ENCODE measurements at places on chromosomes 2 and 18.

- DNase-seq, result no peak
These were observed 4.5 kb downstream of the RPL37A start for GRCh38 chr2:216503159-216503629.

DNA sequence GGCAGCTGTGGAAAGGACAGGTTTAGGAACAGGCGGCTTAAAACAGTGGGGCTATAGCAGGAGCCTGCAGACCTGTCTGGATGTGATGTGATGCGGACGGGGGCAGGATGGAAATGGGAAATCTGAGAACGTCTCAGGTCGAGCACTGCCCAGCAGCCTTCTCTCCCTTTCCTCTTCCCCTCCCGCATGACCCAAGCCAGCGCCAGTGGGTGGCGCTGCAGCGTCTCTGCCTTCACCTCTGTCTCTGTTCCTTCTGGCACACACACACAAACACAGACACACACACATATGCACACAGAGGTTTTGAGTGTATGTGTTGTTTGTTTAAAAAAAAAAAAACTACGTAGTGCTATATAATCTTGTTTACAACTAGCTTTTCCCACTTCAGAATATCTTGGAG lies 82.0 kb upstream of the SLC66A3 start:
- peak; percentile 67 for DNase-seq

DNA sequence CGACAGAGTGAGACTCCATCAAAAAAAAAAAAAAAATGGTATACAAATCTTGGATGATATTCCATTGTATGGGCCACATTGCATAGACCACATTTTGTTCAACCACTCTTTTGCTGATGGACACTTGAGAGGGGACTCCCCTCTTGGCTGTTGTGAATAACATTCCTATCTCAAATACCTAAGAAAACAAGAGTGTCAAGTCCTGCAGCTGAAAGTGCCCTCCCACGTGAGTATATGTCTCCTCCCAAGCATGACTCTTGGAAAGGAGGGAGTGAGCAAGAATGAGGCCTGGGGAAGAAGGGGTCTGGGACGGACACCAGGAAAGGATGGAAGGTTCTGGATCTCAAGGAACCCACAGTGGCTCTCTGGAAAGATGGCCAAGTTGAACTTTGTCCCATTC lies 36.0 kb upstream of the NPAS2 start:
- DNase-seq, result peak; percentile 28

GRCh38 chr18:323253-323622 lies 55.4 kb upstream of the THOC1 start:
- peak; percentile 58 for DNase-seq

DNA sequence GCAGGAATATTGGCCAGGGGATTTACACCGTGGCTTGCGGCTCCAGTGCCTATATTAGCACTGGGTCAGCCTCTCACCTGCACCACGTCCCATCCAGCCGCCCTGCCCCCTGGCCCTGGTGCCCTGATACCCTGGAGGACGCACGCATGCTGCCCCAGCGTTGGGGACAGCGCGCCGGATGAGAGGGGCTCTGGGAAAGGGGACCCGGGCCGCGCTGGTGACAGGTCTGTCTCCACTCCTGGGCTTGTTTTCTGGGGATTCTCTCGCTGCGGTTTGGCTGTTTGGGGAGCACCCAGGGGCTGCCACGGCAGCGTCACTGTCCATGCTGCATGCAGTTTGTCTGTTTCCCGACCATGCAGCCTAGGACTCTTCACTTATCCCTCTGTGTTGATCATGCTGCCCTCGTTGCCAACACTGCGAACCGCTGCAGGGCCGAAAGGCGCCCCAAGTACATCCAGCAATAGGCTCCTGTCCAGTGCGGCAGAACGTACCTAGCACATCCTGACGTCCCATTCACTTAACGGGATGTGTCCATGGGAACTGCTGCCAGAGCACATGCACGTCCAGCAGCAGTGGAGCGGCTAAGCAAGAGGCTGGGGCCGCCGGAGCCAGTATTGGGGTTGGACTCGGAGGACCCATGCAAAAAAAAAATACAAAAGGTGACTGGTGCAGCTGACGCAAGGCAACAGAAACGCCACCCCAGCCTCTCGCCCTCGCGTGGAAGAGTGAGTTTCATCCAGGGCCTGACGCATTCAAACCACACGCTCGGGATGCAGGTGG lies 115.5 kb upstream of the PXDN start:
- no peak for DNase-seq

DNA sequence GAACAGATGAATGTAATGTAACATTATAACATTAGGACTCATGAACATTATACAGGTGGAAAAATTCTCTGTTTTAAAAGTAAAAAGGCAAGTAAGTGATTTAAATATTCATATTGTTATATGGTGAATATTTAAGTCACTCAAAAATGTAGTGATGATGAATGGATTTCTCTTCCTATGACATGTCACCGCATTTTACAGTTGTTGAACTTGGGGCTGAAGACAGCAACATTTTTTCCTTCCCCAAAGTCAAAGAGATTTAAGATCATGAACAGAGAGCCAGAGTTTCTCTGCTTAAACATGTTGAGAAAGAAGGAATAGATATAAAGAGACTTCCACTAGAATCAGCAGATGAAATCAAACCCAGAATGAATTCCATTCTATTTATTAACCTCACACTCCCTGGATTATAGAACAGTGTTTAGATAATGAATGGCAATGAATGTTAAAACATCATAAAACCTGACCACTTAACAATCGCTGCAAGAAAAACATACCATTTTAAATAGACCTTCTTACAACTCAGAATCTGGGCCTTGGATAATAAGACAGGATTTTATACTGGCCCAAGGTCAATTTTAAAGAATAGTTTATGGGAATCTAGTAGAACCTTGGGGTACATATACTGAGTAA lies 163.6 kb upstream of the SIX2 start:
- no peak for DNase-seq

DNA sequence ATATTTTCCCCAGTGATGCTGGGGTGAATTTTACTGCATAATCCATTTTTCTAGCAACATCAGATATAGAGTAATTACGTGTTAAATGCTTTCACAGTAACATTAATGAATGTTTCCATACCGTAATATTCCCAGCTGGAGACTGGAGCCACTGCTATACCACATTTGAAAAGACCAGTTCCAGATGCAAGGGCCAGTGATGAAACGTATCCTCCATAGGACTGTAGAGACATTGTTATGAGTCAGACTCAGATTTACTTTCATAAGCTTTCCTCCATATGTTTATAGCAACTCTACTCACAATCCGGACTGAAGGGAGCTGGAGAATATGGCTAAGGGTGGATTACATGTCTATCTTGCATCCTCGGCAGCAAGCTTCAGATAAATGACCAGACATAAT lies 22.7 kb upstream of the GCG start:
- peak; percentile 35 for DNase-seq

DNA sequence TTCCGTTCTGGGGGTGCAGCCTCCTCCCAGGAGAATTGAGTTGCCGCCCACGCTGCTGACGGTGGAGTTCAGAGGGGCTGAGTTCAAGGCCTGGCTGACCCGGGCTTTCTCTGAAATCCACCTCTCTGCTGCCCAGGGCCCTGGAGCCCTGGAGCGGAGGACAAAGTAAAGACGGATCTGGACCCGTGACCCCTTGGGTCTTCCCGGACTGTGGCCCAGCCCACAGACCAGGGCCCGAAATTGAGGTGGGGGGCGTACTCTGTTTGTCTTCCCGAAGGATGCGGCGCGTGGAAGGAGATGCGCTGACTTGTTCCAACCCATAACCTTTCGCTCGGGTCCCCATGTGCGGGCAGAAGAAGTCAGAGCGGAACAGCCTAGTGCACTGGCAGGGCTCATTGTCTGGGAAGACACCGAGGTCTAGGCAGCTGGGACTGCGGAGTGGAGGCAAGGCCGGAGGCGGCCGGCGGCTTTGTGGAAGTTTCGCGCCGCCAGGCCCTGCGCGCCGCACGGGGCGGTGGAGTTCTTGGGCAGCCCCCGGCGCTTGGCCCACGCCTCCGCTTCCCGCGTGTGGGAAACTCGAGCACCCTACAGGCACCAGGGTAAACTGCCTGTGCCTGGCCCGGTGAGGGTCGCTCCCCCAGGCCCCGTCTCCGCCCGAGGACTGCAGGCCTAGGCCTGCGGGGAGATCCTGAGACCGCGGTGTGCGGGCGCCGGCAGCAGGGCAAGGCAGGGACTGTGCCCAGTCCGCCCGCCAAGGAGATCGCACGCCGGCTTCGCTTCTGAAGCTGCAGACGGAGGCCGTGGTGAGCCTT lies 9.8 kb downstream of the POU3F3 start:
- no peak for DNase-seq

GRCh38 chr2:69816923-69817542 lies 12.4 kb upstream of the GMCL1 start:
- peak; percentile 93 for DNase-seq

- no peak for DNase-seq
These were observed 72.6 kb downstream of the EPAS1 start for GRCh38 chr2:46369783-46370182.

DNA sequence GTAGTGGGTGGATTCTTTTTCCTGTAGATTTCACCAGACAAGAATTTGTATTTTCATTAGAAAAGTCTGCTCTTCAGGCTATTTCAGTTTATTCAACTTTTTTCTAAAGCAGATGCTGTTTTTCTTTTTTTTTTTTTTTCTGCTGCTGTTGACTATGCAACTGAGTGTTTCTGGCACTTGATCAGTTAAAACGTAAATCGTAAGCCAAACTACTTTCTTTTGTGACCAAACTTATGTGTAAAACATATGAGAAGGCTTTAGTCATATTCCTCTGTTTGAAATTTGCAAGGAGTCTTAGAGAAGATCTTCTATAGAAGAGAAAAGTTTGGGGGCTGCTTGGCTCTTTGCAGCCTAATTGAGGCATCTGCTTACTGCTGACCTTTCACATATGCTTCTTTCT lies 170.1 kb downstream of the PARD3B start:
- DNase-seq, result no peak

GRCh38 chr2:102278720-102279390 lies 32.5 kb upstream of the IL1RL1 start:
- peak; percentile 59 for DNase-seq

GRCh38 chr2:50751311-50752031 lies 280.5 kb downstream of the NRXN1 start:
- DNase-seq, result peak; percentile 4

- no peak for DNase-seq
These were observed 112.4 kb downstream of the OLA1 start for GRCh38 chr2:174135981-174136380.

DNA sequence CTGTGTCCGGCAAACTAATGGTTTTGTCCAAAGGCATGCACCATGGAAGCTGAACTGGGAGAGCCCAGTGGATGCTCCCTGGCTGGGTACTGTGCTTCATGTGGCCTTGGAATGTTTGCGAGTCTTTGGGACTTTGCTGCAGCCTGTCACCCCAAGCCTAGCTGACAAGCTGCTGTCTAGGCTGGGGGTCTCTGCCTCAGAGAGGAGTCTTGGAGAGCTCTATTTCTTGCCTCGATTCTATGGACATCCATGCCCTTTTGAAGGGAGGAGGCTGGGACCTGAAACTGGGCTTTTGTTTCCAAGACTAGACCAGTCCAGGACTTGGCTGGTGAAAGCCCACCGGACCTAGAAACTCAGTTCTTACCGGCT lies 1.7 kb downstream of the MARS2 start:
- no peak for DNase-seq

- peak; percentile 48 for DNase-seq
These were observed 187.6 kb downstream of the MREG start for GRCh38 chr2:215825707-215826106.

- no peak for DNase-seq
These were observed 282.9 kb upstream of the KCNH7 start for GRCh38 chr2:163121483-163121882.

DNA sequence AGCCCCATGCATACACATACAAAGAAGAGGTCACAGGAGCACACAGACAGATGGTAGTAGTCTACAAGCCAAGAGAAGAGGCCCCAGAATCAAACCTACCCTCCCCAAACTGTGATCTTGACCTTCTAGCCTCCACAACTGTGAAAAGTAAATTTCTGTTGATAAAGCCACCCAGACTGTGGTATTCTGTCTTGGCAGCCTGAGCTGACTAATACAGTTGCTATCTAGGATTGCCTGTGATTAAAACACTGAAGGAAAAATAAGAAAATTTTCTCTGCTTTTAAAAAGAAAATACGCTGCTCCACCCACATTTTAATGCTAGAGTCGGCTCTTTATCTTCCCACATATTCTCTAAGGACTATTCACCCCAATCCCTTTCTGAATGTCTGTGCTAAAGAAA lies 143.7 kb upstream of the TMEM200C start:
- DNase-seq, result peak; percentile 64

- DNase-seq, result no peak
These were observed at the start of gene PROKR1 for GRCh38 chr2:68643011-68643873. Gene PROKR1, plus strand, starts transcription at chr2:68643579. Its CDS starts 2,243 bp downstream, at chr2:68645822.

GRCh38 chr2:172088245-172089004 lies 3.1 kb downstream of the DLX1 start:
- no peak for DNase-seq

DNA sequence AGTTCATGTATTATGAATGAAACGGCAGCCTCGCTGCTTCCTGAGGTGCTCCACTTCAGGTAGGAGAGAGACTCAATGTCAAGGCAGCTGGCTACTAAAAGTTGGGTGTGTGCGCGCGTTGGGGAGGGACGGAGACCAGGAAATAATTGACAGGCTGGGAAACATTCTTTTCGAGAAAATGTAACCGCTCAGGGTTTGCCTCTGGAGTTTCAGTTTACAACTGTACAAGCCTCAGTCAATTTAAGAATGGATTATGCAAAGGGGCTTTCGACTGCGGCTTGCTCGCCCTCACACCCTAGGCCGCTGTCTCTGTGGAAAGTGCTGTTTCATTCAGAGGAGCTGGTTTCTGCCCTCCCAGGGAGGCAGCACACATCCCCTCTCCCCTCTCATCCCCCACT lies 4.4 kb upstream of the SPRED2 start:
- peak; percentile 73 for DNase-seq

DNA sequence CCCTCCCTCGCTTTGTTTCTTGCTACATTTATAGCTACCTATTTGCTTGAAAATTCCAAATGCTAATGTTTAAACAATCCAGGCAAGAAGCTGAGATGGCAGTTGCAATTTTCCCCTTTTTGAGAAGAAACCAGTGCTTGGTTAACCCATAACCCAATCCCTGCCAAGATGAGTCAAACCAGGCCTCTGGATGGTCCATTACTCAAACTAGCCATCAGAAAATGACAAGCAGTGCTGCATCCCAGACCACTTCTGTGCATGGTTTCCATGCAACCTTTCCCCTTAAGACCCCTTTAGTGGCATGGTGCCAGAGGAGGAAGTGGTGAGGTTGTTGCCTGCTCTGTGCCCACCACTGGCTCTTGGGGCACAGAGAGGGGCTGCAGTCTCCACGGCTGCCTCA lies 131.2 kb upstream of the RMP24 start:
- DNase-seq, result no peak

GRCh38 chr2:28621172-28622100 lies 125.6 kb downstream of the PLB1 start:
- DNase-seq, result peak; percentile 99

- DNase-seq, result no peak
These were observed 34.6 kb upstream of the TMEM17 start for GRCh38 chr2:62540408-62541168.

- no peak for DNase-seq
These were observed 59.9 kb downstream of the BIN1 start for GRCh38 chr2:127047054-127047453.

DNA sequence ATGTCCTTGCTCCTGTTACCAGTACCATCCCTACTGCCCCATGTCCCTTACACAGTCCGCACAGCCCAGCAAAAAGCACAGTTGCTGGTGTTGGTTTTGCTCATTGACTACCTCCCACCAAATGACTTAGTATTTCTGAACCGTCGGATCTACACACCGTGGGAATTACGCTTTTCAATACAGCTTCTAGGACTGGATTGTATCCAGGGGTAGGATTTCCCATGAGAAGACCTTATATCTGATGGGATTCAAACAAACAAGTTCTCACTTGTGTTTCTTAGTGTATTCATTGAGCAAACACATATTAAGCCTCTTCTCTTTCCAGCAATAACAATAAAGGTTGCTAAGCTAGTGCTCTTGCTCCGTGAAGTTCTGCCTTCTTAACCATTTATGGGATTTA lies 25.8 kb downstream of the TRAPPC12 start:
- no peak for DNase-seq

Data from choroid plexus epithelial cell (primary cell).